ENCODE measurements at places on chromosomes 16 and 17. TPM values are rescaled to one million over a fixed set of nuclear protein-coding genes. Genes with fewer than 3 reads are reported as not detected.

The MIF4GD gene
- total RNA-seq: 5.5 TPM

The BLMH gene
- total RNA-seq: 33.2 TPM

The DYNLRB2 gene
- total RNA-seq: 3.2 TPM

The GCGR gene
- not detected for total RNA-seq

The CBX8 gene
- 3.6 TPM for total RNA-seq

The SLC6A2 gene
- not detected for total RNA-seq

The RTN4RL1 gene
- 2.6 TPM for total RNA-seq

The WDR45B gene
- total RNA-seq: 53.0 TPM

The PRAC2 gene
- not detected for total RNA-seq

The LGALS9C gene
- not detected for total RNA-seq

The PDILT gene
- total RNA-seq: 1.1 TPM

The PYCARD gene
- total RNA-seq: 48.0 TPM

The CCL1 gene
- total RNA-seq: not detected

The SLC43A2 gene
- 13.5 TPM for total RNA-seq

The ITGB4 gene
- 0.59 TPM for total RNA-seq

The TNFRSF13B gene
- total RNA-seq: not detected

The SCNN1B gene
- 0.05 TPM for total RNA-seq

The PRKCB gene
- total RNA-seq: 0.15 TPM

The CHAD gene
- total RNA-seq: 0.10 TPM

The RGS9 gene
- total RNA-seq: 2.2 TPM

The IL32 gene
- total RNA-seq: 20.7 TPM

The CTRB2 gene
- total RNA-seq: not detected

The CES5A gene
- total RNA-seq: not detected

The ATP2C2 gene
- total RNA-seq: not detected

The MLST8 gene
- total RNA-seq: 39.9 TPM

The OMG gene
- total RNA-seq: 1.9 TPM

The FBXW10 gene
- total RNA-seq: not detected

The ALDOC gene
- total RNA-seq: 95.1 TPM

The NOTUM gene
- not detected for total RNA-seq

The ATP2A1 gene
- total RNA-seq: not detected

The TBC1D28 gene
- not detected for total RNA-seq

The SNX20 gene
- total RNA-seq: not detected

The PTX4 gene
- total RNA-seq: not detected

The NSMCE1 gene
- 68.1 TPM for total RNA-seq

The PRDM7 gene
- not detected for total RNA-seq

The NPIPA3 gene
- total RNA-seq: not detected

Data from cardiac ventricle fibroblast (primary cell).